ENCODE measurements at places on chromosomes 11 and 22.

GRCh38 chr22:33831207-33831606 lies 89.1 kb downstream of the LARGE1 start:
- DNase-seq: no peak

DNA sequence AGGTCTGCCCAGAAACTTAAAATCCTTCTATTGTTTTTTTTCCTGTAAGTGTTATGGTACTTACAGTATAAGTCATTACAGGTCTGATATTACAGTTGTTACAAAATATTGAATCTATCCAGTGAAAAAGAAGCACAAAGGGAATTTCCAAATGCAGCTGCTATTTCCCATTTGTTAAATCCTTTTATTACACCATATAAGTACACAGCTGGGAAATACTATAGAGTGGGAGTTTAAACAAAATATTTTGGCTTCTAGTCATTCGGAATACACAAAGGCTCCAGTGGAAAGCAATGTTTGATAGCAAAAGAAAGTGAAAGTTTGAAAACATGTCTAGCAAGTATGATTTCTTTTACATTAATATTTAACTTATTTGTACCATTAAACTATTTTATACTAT lies 18.0 kb downstream of the SOX6 start:
- peak; percentile 36 for DNase-seq

GRCh38 chr11:78339945-78340344 lies 77.7 kb downstream of the GAB2 start:
- no peak for DNase-seq

DNA sequence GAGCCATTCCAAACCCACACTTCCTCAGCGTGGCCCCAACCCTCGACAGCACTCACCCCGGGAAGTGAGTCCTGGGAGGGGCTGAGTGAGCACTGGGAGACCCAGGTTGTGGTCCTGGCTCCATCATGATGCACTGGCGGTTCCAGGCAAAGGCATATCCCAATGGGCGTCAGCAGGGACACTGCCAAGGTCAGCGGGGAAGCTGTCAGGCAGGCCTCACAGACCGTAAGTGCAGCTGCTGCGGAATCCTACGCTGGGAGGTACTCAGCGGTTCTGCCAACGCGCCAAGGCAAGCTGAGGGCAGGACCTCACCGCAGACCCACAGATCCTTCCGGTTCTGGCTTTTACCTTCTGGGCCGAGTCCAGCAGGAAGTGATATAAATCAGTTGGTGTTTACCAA lies 1.4 kb upstream of the GAL3ST1 start:
- no peak for DNase-seq

- no peak for DNase-seq
Observed at GRCh38 chr11:86478348-86478747, 103.7 kb downstream of the CCDC81 start.

DNA sequence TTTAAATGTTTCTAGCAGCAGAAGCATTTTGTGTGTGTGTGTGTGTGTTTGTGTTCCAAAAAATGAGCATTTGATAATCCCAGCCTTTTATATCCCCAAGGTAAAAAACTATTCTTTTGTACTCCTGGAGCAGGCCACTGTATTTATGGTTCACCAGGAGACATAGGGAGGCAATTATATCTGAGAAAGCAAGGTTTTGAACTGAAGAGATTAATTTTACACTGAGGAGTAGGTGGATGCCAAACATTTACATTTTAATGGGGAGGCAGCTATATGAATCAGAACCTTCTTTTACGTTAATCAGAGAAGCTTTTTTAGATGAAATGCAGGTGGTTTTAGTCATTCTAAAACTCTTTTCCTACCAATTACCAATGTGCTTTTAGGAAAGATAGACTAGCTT lies 1374.0 kb upstream of the TENM4 start:
- DNase-seq: no peak

DNA sequence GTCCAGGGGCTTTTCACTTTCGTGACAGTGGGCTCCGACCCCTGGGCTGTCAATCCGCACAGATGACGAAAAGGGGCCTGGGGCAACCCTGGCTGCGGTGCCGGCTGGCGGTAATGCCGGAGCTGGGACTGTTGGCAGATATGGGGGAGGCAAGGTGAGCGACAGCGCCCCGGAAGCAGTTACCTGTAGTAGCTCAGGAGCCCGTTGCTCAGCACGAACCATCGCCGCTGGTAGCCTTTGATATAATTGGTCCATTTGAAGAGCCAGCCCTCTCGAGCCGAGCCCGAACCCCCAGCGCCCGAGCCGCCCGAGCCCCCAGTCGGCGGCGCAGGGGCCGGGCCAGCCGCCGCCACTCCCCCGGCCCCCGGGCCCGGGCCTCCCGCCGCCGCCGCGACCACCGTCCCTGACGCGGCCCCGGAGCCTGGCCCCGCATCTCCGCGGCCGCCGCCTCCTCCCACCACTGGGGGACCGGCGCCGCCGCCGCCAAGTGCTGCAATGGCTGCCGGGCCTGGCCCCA lies 396 bp downstream of the OSBP start:
- peak; percentile 54 for DNase-seq

GRCh38 chr11:12288931-12289666 lies 88.3 kb upstream of the PARVA start:
- DNase-seq: no peak

DNA sequence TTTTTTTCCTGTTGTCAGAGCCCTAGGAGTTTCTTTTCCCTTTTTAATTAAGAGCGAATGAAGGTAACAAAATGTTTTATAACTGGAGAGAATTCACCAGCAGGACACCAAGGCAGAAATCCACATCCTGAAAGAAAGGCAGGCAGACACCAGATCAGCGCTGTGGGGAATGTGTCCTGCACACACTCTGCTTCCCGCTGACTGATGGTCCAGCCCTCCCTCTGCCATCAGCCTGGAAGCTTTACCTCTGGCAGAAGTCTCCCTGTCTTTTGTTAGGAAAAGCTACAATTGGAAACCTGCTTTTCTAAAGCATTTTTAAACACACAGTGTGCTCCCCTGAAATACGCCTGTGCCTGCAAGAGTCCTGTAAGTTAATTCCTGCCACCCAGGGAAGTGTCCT lies 638.5 kb downstream of the NTM start:
- DNase-seq: no peak

DNA sequence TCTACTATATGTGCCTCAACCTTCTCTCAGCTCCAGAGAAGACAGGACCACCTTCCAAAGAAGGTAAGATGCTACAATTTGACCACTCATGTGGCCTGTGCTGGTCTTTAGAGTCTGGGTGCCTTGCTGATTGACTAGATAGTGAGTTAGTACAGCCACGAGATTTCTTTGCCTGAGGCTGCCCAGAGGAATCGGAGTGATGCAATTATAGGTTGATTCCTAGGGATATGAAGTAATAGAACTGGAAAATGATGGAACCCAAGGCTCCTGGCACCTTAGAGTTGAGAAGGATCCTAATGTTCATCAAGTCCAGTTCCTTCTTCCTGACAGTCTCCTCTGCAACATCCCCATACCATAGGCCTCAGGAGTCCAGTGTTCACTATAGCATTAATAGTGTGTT lies 46.5 kb upstream of the CCDC134 start:
- no peak for DNase-seq

- DNase-seq: no peak
Observed at GRCh38 chr11:34986883-34987520, 70.6 kb downstream of the PDHX start.

DNA sequence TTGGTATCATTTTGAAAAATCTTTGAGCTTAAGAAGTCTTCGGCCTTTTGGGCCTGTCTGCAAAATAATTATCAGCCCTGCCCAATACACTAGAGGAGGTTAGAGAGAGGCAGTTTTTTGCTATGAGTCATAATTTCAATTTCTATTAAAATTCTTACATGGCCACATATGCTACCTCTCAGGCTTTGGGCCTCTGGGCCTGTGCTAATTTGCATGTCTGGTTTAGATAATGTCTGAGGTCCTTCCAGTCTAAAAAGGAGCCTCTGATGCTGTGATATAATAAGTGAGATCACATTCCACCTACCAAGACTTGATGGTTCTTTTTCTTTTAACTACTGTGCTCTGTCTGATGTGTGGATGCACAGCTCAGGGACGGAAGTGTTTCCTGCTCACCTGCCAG lies 70.8 kb downstream of the KCNJ1 start:
- DNase-seq: no peak

DNA sequence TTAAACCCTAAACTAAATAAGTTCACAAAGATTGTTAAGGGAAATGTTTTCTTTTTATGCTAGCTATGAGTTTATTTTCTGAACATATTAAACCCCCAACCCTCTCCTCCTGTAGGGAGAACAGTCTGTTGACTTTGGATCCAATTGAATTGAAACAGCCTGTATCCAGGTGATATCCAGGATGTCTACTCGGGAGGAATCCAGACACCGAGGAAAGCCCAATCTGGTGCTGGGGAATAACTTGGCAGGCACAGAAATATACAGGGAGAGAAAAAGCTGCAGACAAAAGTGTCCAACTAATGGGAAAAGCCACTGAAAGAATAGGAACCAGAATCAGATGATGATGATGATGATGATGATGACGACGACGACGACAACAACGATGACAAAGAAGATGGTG lies 93.9 kb upstream of the API5 start:
- no peak for DNase-seq

DNA sequence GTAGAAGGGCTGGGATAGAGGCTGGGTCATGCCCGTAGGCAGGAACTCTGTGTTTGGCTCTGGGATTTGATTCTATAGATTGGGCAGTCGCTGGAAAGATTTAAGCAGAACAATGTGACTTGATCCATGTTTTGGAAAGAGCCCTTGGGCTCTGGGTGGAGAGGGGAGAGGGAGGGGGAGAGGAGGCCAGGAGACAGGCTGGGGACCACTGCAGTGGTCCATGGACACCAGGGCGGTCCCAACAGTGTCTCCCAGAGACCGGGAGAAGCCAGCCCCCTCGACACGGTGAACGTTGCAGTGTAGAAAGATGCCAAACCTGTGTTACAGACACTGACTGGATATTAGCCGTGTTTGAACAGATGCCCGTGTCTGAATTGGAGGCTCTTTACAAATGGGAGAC lies 19.5 kb downstream of the PVALB start:
- DNase-seq: no peak

GRCh38 chr11:60915248-60915914 lies 1.4 kb downstream of the TMEM109 start:
- peak; percentile 75 for DNase-seq

- DNase-seq: no peak
Observed at GRCh38 chr11:28666632-28667031, 558.4 kb downstream of the METTL15 start.

- DNase-seq: no peak
Observed at GRCh38 chr11:27437829-27438594, 34.6 kb downstream of the LGR4 start.

DNA sequence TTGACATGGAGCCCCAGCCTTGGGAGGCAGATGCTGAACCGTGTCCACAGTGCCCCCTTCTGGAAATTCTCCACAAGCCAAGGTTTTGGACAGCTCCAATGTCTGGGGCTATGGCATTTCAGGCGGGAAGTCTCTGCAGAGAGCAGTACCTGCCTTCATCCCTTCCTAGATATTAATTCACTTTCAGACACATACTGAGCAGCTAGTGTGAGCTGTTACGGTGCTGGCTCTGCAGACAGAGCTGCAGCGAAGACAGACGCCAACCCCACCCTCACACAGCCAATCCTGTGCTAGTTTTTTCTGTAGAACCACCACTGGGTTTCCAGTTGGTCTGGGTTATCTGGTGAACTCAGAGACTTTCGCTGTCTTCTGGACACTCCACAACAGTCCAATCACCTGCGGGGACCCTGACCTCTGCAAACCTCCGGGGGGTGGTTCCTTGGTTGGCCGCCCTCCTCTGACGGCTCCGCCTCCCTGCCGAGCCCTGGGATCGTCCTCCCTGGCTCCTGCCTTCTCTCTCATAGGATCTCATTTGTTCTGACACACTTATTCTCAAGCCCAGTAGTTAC lies 9.1 kb downstream of the LMF2 start:
- DNase-seq: peak; percentile 59

GRCh38 chr11:46072172-46072964 lies 48.9 kb downstream of the PHF21A start:
- DNase-seq: no peak
